ENCODE measurements at places on chromosomes 1 and 21.

DNA sequence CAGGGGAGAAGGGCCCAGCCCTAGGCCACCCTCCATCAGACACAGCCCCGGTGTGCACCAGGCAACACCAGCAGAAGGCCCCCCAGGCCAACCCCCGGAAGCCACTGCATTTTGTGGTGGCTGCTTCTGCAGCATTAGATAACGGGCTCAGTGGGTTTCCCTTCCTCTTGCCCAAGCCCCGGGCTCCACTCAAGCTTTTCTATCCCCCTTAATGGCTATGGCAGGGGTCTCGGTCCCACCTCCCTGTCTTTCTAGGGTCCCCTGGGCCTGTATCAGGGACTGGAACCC, 18.9 kb downstream of the C1orf174 start:
- no peak for DNase-seq

DNA sequence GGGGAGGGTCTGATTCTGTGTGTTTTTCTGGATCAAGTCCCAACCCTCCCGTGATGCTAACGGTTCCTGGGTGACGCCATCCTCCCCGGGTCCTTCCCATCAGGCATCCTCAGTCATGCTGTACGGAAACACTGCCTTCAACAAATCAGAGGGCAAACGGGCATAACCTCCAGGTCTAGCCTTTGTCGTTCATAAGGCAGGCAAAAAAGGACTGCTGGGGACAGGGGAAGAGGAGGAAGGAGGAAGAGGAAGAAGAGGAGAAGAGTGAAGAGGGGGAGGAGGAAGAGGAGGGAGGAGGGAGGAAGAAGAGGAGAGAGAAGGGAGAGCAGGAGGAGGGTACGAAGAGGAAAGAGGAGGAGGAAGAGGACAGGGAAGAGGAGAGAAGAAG, 84.4 kb downstream of the ITPKB start:
- DNase-seq, result no peak

- DNase-seq, result no peak
These were observed 96.4 kb downstream of the PKN2 start for GRCh38 chr1:88780485-88780884.

DNA sequence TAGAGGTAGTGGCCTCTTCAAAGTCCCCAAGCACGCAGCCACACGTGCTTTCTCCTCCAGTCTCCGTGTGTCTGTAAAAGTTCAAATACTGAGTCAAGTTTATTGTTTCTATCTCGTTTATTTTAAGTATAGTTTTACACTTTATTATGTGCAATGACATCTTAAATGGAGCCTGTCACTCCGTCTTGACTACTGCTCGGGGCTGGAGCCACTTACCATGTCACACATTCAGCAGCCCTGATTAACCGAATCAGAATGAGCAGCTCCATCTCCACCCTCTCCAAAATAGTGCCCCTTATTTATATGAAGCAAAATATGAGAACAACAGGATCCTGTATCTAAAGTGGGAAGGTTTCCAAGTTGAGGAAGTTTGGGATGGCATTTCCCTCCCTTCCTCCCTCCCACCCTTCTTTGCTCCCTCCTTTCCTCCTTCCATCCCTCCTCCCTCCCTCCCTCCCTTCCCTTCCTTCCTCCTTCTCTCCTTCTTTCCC, 201.0 kb downstream of the PBX1 start:
- no peak for DNase-seq

- no peak for DNase-seq
These were observed 53.9 kb downstream of the PHC2 start for GRCh38 chr1:33377013-33377412.

GRCh38 chr1:2306151-2306978, 78.2 kb downstream of the SKI start:
- no peak for DNase-seq

DNA sequence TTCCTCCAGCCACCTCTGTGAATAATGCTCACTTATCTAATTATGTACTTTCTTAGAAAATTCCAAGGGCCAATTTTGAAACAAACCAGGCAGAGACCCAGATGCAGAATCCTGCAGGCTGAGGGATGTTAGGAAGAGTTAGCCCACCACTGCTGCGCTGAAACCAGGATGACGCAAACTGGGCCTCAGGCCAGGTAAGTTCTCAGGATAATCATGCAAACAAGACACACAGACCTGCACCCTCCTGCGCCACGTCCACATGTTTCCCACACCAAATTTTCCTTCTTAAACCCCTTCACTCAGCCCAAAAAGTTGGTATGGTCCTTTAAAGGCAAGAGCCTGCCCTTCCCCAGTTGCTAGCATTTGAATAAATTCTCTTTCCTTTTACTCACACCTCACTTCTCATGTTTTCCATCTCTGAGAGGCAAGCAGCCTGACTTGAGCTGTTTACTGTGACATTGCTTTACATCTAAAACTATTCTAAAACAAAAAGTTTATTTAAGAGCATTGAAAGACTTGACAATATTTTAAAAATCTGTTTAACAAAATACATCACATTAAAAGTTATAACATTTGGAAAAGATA, 887.1 kb downstream of the LRRIQ3 start:
- DNase-seq, result no peak

DNA sequence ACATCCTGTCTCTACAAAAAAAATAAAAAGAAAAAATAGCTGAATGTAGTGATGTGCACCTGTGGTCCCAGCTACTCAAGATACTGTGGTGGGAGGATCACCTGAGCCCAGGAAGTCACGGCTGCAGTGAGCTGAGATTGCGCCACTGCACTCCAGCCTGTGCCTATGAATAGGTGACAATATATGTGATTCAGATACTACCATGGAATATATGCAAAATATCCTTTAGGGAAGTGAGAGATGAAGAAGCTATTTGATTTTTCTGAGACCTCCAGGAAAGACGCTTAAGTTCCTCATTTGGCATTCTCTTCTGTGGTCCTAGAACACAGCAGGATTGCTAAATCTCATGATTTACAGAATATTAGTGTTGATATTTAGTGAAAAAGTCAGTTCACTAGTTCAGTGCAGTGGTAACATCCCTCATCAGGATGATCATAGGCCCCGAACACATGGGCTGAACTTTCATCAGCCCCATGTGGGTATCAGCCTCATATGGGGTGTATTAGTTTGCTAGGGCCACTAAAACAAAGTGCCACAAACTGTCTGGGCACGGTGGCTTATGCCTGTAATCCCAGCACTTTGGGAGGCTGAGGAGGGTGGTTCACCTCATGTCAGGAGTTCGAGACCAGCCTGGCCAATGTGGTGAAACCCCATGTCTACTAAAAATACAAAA, 6.0 kb upstream of the VASH2 start:
- DNase-seq, result no peak

DNA sequence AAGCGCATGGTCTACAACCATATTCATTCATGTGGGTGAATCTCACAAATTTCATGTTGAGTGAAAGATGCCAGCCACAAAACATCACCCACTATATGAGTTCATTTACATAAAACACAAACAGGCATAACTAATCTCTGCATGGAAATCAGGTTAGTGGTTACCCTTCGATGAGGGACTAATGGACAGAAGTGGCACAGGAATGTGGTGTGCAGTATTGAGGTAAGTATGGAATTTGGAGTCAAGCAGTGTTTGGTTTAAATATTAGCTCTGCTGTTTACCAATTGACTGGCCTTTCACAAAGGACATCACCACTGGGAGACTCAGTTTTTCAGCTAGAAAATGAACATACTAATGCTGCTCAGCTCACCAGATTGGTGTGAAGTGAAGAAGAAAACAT, 24.2 kb downstream of the CCDC185 start:
- no peak for DNase-seq

GRCh38 chr1:183807549-183808168, 2.7 kb downstream of the RGL1 start:
- no peak for DNase-seq

DNA sequence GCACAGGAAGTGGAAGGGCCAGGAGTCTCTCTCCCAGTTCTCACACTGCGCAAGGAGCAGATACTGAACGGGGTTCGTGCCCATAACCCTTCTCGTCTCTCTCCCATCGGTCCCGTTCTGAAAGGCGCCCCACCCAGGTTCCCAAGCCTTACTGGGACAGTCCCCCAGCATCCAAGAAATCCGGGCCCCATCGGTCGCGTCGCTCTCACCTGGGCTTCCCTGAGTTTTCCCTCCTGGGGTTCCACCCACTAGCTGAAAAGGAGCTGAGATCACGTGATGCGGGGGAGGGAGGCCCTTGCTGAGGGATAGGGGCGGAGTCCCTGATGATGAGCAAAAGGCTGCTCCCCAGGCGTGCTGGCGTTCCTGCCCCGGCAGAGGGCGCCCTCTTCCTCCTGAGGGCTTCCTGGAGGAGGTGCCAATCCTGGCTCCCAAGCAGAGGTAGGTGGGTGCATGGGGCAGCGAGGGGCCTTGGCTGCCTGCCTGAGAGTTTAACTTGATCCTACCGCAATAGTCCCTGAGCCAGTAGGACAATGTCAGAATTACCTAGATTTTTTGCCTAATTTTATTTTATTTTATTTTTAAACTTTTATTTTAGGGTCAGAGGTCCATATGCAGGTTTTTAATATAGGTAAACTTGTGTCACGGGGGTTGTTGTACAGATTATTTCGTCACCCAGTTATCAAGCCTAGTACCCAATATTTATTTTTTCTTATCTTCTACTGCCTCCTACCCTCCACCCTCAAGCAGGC, at the start of gene SPOCD1:
Gene SPOCD1, minus strand, starts transcription at position 271 of the 749 bp plus-strand sequence. CDS start 689 bp downstream, outside the sequence.
- DNase-seq, result no peak

- DNase-seq, result no peak
These were observed 20.7 kb upstream of the LAX1 start for GRCh38 chr1:203744075-203744972.

- no peak for DNase-seq
These were observed 155.8 kb upstream of the EDN2 start for GRCh38 chr1:41640141-41640751.

- no peak for DNase-seq
These were observed 159.2 kb downstream of the PIGK start for GRCh38 chr1:77060000-77060399.

- DNase-seq, result peak; percentile 63
These were observed at the start of gene PTPRF for GRCh38 chr1:43530483-43531106. TSS of gene PTPRF (plus strand) at chr1:43530883. CDS start at chr1:43545076, 14,193 bp downstream.

- peak; percentile 70 for DNase-seq
These were observed 40.2 kb downstream of the IL12RB2 start for GRCh38 chr1:67347688-67348472.

GRCh38 chr1:61300899-61301298, 218.5 kb downstream of the NFIA start:
- DNase-seq, result no peak

- no peak for DNase-seq
These were observed 967.6 kb downstream of the LTN1 start for GRCh38 chr21:28025111-28025510.

DNA sequence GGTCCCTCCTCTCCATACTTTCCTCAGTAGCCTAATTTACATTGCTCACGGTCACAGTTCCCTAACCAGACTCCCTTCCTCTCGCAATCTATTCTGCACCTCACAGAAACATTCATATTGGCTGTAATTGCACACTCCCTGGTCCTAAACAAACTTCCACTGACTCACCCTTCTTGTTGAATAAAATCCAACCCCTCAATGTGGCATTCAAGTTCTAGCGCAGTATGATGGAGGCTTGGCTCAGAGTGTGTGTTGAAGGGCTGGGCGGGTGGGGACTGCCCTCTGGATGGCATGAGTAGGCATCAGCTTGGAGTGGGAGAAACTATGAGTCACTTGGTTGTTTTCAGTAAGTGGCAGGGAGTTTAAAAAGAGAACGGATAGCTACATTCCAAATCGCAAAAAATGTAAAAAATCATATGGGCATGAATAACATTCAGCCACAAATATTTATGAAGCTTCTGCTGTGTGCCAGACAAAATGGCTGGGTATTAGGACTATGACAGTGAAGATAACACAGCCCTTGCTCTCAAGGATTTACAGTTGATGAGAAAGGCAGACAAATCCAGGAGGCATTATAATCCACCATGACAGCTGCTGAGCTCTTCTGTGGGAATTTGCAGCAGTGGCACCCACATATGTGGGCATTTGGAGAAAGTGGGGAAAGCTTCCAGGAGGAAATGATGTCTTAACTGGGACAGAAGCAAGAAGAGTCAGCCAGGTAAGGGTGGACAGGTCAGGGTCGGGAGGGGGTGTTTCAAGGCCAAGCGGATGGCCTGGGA, 42.2 kb upstream of the LYST start:
- DNase-seq, result no peak

GRCh38 chr1:196527919-196528318, 80.3 kb downstream of the KCNT2 start:
- DNase-seq, result no peak

- no peak for DNase-seq
These were observed 20.7 kb downstream of the SH3BP5L start for GRCh38 chr1:248804771-248805681.

GRCh38 chr1:62076286-62076685, 118.4 kb upstream of the L1TD1 start:
- no peak for DNase-seq

DNA sequence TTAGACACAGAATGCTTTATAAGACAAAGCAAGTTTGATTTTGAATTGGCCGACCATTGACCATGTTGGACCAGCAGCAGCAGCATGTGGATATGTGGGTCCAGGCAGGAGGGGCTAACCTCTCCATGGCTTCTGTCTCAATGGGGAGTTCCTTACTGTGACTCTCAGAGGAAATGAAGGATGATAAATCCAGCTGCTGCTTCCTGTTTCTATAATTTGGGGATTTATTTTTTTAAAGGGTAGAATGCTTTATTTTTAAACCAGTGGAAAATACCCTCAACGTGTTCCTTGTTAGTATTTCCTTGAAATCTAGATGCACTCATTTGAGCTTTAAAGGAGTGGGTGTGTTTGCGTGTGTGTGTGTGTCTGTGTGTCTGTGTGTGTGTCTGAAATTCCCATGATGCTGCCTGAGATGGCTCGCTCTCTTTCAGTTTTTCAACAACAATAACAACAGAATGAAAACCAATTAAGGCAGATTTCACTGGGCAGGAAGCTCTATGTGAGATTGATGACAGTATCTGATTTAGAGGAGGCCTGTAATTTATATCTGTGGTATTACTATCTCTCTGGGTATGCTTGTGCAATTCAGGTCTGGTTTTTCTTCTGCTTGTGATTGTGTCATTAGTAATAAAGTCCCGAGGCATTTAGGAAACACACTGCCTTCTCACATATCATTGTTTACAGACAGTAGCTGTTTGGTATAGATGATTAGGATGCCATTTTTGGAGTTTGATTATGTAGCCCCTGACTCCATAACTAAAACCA, 86.1 kb upstream of the ZNF326 start:
- no peak for DNase-seq

DNA sequence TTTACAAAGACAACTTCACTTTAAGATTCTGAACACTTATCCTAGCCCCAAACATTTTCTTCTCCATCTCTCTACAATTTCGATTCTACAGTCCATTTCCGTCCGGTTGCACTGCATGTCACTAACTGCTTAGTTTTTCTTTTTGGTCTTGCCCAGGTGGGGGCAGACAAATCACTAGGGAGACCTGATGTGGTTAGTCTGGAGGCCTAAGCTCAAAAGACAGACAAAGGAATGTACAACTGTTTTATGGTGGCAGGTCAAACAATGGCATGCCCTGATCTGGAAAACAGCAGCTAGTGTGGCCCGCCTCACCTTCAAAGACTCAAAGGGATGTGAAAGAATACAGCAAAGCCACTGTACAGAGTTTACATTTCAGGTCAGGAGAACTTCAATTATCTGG, 3.8 kb downstream of the ETV3 start:
- DNase-seq, result no peak

Measured in NCI-H1105 (cell line).